KG1 (cell line): ENCODE measurements at places on chromosomes 6 and 20.

DNA sequence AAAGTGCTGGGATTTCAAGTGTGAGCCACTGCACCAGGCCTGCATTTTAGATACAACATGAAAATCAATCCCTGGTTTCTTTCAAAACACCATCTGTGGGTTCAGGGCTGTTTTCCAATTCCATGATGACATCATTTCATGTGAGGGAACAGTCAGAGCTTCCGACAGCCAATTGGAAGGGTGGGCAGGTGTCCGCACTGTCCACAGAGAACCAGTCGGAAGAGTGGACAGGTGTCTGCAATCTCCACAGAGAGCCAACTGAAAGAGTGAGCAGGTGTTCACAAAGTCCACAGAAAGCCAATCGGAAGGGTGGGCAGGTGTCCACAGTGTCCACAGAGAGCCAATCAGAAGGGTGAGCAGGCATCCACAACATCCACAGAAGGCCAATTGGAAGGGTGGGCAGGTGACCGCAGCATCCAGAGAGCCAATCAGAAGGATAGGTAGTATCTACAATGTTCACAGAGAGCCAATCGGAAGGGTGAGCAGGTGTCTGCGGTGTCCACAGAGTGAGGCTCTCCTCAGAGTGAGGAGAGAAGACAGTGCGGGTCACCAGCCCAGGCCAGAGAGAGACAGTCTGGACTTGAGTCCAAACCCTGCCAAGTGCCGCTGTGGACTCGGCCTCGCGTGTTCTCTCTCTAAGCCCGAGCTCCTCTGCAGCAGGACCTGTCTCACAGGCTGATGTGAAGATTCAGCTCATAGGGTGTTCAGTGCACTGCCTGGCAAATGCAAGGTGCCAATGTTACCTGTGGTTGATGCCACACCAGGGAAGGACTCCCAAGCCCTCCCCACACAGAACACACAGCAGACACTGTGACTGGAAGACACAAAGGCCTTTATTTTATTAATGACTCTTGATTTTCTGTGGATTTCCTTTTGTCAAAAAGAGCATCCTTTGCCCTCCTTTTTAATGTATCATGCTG is 57.3 kb downstream of the DLL1 start:
- DNase-seq, result no peak

- no peak for DNase-seq
Measured at GRCh38 chr20:53654932-53655624, 61.4 kb upstream of the ZNF217 start.

- DNase-seq, result no peak
Measured at GRCh38 chr6:113719545-113719944, 137.6 kb upstream of the MARCKS start.

DNA sequence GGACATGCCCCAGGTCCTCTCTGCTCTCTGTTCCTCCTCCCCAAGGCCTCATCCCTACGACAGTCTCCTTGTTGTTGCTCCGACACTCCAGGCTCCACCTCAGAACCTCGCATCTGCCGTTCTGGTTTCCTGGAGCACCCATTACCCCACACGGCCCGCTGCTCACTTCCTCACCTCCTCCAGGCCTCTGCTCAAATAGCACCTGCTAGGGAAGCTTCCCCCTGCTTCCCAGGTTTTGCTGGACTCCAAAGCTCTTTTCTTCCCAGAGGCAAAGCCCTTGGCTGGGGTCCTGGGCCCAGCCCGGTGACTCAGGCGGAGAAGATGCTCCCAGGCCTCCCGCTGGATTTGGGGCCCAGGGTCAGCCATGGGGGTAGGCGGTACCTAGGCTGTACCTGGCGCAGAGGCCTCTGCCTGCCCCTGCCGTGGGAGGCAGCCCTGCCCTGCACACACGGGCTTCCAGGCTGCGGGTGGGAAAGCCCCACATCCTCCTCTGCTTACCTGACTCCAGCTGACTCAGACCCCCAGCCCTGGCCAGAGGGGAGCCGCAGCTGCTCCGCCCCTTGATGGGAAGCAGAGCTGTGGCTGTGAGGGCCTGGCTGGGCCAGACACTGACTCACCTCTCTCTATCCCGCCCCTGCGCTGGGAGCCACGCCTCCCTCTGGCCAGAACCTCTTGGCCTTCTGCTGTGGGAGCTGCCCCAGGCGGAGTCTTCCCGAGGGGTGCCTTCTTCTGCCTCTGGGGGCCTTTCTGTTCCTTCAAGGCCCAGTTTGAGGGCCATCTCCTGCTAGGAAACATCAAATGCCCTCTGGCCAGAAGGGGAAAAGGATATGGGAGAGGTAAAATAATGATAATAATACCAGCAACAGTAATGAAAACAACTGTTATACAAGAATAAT is 130.5 kb downstream of the CEBPB start:
- DNase-seq, result no peak

- DNase-seq, result no peak
Measured at GRCh38 chr6:90286884-90287488, 9.7 kb downstream of the BACH2 start.

DNA sequence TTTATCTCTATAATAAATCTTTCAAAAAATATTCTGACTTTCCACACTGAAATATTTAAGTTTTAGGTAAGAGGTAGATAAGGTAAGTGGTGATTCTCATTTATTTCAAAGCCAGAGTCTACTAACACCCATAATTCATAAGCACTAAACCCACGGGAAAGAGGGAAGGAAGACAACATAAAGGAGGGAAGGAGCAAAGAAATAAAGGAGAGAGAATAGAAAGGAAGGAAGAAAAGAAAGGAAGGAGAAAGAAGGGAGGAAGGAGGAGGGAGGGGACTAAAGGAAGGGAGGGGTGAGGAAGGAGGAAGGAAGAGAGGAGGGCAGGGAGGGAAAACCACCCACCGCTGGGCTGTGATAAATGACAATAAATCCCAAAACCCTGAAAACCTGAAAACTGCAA is 25.2 kb downstream of the MAP3K5 start:
- DNase-seq, result no peak

GRCh38 chr6:75230484-75231325 is 12.9 kb downstream of the COX7A2 start:
- DNase-seq, result no peak

DNA sequence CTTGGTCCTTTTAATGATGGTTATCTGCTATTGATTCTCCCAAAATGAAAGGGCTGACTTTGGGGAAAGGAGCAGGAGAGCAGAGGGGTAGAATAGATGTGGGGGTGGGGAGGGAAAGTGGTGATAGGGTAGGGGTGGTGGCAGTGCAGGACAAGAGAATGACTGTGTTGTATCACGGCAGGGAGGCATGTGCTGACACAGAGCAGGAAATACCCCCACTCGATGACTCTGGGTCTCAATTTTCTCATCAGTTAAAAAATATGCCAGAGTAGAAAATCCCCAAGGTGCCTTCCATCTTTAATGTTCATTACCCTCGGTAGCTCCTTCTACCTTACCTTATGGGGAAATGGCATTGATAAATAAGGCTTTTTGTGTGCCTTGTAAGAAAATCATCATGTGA is 79.0 kb upstream of the ATXN1 start:
- DNase-seq, result no peak

DNA sequence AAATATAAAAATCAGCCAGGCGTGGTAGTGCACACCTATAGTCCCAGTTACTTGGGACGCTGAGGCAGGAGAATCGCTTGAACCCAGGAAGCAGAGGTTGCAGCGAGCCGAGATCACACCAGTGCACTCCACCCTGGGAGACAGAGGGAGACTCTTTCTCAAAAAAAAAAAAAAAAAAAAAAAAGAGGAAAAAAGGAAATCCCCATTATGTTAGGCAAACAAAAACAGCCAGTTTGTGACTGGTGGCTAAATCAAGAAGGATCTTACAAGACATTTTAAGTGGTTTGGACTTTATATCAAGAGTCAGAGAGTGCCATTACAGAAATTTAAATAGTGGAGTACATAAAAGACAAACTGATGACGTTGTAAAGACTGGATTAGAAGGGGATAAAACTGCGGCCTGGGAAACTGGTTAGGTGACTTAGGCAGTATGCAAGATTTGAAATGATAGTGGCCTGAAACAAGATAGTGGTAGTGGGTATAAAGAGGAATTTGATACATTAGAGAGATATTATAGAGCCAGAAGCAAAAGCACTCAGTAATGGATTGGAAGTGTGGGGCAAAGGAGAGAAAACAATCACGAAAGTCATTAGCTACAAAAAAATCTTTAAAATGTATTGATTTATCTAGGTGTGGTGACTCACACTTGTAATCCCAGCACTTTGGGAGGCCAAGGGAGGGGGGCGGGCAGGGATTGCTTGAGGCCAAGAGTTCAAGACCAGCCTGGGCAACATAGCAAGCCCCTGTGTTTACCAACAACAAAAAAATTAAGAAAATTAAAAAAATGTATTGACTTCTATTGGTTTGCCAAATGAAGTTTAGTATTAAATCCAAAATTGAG is 1.7 kb upstream of the MYO6 start:
- DNase-seq, result no peak

GRCh38 chr20:60052322-60052721 is 94.1 kb downstream of the CDH26 start:
- DNase-seq, result no peak
